Sciatic nerve (tissue), 2 donors: ENCODE measurements at places on chromosomes 13 and 19. TPM values are rescaled to one million over a fixed set of nuclear protein-coding genes. Genes with fewer than 3 reads are reported as not detected.
A peak's percentile ranks its signal among the peaks of the same experiment; 100 is the strongest.

Gene MEX3D
- total RNA-seq = 27.1 TPM

- no peak for DNase-seq
Observed at GRCh38 chr19:46082728-46083050, 41.8 kb downstream of the IGFL3 start.

- DNase-seq = no peak
Observed at GRCh38 chr19:39415111-39416046, 2.9 kb downstream of the PLEKHG2 start.

GRCh38 chr13:25654322-25654721, 282.5 kb downstream of the ATP8A2 start:
- no peak for DNase-seq

DNA sequence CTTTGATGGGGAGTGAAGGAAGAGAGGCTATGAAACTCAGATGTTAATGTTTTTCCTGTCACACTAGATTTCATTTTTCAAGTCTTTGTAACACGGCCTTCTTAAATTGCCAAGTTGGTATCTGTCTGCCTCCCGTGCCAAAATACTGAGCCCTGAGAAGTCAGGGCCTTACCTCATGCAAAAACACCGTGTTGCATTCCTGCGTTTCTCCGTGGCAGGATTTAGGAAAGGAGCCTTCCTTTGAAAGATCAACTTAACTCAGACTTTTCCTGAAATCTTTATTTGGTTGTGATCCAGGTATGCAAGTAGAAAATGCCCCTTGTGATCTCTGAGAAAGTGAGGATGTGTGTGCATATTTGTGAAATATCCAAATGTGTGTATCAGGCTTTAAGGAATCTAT, 1291.0 kb upstream of the SLC10A2 start:
- no peak for DNase-seq

DNA sequence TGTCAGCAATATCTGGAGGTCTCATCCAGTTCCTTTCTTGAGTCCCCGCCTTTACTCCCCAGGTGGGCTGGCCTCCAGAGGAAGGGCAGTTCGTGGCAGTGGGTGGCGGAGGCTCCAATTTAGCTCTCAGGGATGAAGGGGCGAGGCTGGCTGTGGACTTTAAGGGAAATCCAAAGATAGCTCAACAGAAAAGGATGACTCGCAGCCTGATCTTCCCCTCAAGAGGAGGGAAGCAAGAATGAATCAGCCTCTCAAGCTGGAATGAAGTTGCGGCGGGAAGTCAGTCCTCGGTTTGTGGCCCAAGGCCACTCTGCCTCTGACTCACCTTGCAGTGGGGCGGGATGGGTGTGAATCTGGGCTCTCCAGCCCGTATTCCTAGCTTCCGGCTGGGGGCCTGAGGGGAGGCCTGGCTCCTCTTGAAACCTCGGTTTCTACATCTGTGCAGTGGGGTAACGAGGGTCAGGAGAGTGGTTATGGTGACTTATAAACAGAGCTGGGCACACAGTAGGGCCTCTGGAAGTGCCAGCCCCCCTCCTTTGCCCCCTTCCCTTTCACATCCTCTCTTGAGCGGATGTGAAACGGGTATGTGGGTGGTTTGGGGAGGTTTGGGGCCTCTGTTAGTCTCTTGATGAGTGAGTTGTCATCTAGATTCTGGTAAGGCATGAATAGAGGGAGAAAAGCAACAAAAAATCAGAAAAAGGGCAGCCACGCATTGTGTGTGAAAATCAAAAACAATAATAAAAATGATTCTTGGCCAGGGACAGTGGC, 10.5 kb upstream of the SMG9 start:
- no peak for DNase-seq

- DNase-seq = no peak
Observed at GRCh38 chr13:53513226-53513625, 484.6 kb downstream of the OLFM4 start.

GRCh38 chr19:35314031-35314430, 15.0 kb upstream of the CD22 start:
- DNase-seq = no peak

DNA sequence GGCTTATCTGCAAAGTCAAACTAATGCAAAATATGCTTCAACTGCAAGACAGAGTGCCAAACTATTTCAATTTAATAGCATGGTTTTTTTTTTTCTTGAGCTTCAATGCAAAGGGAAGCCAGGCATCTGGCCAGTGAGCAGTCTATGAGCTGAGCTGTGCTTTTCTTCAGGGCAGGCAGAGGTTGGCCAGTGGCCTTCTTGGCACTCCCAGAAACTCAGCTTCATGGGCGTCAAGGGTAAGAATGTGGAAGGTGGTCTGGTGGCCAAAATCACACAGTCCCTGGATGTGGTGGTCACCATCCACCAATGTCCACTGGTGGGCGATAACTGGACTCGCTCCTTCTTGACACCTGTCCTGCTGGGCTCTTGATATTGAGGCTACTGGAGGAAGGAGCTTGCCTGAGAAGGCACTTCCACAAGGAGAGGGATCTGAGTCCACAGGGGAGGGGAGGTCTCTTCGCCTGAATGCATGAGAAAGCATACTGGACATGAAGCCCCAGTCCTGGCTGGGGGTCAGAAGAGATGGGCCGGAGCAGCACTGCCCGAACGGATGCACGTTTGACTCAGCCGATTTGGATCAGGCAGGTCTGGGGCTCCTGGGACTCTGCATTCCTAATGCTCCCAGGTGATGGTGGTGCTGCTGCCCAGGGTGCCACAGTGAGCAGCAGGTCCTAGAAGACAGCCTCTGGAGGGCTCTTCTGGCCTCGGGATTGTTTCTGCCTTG, 17.1 kb downstream of the COL4A2 start:
- DNase-seq = no peak

DNA sequence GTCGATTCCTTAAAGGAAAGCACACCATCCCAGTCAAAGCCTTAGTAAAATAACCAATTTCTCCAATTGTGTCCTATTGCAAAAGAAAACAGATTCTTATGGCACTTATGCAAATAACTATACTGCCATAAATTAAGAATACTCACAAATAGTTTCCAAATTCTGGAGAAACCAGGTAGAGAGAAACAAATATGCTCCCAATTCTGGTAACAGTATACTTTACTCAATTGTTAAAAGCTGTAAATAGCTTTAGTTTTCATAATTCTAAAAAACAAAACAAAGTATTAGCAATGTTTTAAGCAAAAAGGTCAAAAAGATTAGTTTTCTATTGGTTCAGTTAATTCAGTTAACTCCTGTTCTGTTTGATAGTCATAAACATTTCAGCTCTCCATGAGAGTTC, 18.2 kb upstream of the UBAC2 start:
- DNase-seq = no peak

DNA sequence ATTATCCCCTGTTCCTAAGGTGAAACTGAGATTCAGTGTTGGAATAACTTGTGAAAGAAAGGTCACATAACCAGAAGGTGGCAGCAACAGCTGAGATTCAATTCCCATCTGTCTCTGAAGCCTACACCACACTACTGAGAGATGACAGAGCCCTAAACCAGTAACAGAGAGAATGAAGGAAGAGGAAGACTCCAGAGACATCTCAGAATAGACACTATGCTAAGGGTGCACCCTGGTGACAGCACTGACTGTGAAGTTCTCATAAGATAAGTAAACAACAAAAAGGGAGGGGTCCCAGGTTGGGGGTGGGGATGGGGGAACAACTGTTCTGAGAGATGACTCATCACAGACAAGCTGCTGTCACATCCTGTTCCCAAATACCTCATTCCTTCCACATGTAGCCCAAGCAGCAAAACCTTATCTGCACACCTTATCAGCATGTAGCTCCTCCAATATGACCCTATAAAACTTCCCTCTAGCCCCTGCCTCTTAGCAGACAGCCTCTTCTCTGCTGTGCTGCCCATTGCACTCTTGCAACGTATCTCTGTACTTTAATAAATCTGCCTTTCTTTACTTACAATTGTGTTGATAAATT, 46.5 kb downstream of the UTP14C start:
- no peak for DNase-seq

- DNase-seq = no peak
Observed at GRCh38 chr13:104296286-104296685, 1230.1 kb upstream of the SLC10A2 start.

GRCh38 chr19:9961103-9961502, 24.8 kb upstream of the OLFM2 start:
- DNase-seq = no peak

DNA sequence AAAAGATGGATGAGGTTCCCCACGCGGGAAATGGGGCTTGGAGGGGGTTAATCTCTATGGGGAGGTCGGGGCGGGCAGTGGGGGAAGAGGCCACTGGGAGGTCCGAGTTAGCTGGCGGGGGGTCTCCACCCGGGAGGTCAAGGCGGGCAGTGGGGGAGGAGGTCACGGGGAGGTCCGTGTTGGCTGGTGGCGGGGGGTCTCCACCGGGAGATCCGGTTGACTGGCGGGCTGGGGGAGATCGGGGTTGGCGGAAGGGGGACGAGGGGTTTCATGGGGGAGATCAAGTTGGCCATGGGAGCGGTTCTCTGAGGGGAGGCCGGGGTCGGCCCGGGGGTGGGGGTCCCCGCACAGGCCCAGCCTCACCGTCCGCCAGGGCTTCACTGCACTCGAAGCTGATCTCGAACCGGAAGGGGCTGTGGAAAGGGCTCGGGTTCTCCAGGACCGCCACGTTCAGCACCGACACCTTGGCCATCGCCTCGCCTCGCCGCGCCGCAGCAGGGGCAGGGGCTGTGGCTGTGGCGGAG, 342 bp downstream of the ASF1B start:
- DNase-seq = peak; percentile 69

- no peak for DNase-seq
Observed at GRCh38 chr19:56699552-56699951, 28.0 kb upstream of the ZNF835 start.

DNA sequence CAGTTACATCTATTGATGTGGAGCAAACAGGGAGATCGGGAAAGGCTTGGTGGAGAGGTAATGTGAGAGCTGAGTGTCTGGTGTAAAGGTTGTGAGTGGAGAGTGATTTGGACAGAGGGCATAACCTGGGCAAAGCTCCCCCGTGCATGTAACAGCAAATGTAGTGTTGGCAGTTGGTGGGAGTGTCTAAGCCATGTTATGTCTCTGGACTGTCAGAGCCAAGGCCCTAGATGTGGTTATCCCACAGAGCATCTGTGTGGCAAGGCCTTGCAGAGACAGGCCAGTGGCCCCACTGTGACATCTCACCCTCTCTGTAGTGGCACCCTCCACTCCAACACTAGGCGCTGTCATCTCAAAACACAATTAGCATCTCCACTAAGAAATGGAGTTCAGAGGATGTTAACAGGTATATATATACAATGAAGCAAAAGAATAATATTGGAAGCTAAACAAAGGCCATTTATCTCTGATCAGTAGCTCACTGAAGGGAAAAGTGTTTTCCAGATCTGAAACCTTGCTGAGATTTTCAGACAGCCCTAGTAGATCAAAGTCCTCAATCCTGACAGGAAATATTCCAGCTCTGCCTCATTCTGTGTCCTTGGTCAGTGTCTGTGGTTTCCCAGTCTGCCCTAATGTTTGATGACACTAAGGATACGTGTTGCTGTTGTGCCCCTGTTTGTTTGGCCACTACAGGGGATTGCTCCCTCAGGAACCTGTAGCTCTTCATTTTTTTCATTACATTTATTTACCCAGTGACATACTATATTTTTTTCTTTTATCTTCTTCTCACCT, 20.2 kb downstream of the POLR1D start:
- no peak for DNase-seq

- peak; percentile 70 for DNase-seq
Observed at GRCh38 chr13:113981194-113981605, 7.3 kb upstream of the C13orf46 start.

DNA sequence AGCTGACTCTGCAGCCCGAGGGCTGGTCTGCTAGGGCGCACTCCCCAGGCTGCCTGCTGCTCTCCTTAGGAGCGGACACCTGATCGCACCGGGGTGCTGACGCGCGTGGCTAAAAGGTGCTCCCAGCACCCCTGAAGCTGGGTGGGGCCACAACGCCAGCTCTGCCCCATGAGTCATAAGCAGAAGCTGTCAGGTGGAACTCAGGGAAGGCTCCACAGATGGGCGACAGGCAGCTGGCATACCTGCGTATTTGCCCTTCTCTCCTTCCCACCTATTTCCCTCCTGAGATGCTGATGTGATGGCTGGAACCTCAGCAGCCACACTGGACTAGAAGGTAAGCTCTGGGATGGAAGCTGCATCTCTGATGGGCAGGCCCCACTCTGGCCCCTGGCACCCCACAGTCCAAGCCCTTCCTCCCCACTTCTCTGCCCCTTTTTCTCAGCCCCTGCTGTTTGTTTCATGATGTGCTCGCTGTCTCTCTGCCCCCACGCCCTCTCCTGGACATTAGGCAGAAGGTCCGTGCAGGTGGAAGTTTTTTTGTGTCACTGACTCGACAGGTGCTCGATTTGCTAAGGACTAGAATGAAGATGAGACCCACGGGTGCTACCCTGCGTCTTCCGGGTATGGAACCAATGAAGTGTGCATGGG, 30.3 kb upstream of the CACTIN start:
- no peak for DNase-seq

DNA sequence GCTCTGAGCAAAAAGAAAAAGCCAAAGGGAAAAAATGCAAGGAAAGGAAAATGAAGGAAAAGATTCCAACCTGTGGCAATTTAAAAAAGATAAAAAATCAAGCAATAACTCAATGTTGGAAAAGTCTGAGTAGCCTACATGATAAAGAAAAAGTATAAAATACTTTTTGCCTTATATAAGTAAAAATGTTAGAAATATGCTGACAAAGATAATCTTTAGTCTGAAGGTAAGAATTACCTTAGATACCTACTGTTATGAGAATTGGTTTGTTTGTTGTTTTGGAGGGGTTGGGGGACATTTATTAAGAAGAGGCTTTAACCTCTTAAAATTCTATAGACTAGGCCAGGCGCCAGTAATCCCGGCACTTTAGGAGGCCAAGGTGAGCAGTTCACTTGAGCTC, 29.7 kb upstream of the CPB2 start:
- no peak for DNase-seq

DNA sequence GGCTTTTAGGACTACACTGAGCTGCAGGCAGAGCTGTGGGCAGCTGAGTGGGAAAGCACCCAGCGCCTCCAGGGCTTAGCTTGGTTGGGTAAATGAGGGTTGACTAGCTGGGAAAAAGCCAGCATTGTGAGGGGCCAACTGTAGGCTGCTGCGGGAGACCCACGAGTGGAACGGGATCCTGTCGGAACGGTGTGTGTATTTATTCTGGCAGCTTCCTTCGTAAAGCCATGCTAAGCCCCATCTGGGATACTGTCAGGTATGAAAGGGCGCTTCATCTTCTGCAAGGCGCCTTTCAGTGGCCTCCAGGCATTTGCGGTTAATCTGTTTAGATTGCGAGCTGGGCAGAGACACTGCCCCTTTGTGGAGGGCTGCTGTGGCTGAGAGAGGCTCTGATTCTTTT, 39.5 kb upstream of the CNMD start:
- DNase-seq = no peak

- DNase-seq = no peak
Observed at GRCh38 chr13:28329395-28330158, 165.4 kb downstream of the FLT1 start.

- DNase-seq = peak; percentile 88
Observed at GRCh38 chr19:18478545-18479311, 40.8 kb upstream of the ISYNA1 start.
